ENCODE measurements at places on chromosomes 1 and 21.

DNA sequence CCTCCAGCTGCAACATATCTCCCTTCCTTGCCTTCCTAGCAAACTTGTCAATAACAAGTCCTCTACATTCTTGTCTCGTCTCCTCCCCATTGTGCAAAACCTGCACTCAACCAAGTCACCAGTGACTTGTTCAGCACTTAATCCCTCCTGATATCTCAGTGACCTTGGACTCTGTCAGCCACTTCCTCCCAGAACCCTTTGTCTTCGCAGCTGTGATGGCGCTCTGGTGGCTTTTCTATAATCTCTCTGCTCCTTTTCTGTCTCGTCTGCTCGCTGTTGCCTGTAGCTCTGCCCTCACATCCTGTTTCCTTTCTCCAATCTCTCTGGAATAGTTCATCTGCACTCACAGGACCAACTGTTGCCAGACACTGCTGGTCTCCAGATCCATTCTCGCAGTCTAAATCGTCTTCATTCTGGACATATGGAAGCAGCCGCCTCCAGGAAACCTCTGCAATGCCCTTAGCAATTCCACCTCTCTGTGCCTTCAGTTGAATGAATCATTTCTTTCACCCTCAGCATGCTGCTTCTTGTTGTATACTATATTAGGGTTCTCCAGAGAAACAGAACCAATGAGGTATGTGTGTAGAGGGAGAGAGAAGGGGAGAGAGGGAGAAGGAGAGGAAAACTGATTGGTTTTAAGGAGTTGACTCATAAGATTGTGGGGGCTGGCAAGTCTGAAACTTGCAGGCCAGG is 17.4 kb upstream of the IFNAR2 start:
- DNase-seq, result no peak

DNA sequence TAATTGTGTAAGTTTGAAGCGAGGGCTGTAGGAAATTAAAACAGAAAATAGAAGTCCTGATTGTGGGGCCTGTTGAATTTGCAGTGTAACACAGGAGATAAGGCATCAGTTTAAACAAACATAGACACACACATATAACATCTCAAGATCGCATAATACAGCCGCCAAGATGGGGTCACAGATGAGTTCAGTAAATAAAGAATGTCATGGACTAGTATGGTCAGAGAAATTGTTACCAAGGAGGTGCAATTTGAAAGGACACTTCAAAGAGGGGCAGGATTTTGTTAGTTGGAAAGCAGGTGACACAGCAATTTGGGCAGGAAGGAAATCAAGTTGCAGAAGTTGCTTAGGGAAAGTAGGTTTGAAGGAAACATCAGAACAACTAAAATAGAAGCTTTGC is 450.0 kb downstream of the USP25 start:
- no peak for DNase-seq

DNA sequence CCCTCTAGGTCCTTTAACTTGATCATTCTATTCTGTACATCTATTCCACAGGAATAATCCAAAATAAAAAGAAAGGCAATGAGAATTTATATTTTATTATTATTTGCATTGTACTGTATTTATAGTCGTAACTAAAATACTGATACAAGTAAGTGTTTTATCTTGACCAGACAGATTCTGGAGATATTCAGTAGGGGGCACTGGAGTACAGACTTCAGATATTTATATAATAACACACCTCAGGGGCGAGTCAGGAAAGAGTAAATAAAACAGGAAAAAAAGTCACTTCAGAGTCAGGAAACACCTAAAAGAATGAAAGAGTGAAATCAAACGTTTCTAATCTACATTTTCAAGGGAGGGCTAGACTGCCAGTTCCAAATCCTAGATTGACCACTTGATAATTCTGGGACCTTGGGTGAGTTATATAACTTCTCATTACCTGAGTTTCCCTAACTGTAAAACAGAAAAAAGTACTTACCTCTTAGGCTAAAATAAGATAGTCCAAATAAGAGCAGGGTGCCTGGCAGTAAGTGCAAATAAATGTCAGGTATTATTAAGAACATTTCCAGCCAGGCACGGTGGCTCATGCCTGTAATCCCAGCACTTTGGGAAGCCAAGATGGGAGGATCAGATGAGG is 31.1 kb upstream of the MTF1 start:
- no peak for DNase-seq

DNA sequence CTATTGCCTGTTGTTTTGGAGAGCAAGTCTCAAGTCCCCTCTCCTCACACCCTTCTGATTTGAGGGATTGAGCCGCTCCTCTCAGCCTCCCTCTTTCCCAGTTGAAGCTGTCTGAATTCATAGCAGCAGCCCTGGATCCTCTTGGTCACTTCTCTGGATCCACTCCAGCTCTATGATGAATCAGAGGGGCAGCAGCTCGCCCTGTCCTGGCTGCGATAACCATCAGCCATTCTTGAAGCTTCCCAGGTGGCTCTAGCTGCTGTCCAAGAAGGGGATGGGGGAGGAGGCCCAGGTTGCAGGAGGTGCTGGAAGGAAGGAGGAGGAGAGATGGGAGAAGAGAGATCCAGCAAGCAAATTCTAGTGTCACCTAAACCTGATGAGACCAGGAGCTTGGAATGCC is 31.3 kb downstream of the WNT4 start:
- no peak for DNase-seq

DNA sequence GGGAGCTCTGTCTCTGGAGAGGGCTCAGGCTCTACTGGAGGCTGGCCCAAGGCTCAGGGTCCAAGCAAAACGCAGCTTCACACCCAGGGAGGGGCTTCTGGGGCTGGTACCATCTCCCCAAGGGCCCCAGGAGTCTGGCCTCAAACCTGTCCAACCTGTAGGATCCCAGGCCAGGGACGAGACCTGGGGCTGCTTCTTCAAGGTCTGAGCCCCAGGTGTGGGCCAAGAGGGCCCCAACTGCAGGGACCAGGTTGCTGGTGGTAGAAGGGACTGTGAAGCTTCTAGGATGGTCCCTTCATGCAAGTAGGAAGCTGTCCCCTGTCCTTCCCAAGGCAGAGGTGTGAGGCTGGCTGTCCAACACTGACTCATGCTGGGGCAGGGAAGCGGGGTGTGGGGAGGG is 7.8 kb upstream of the MMEL1 start:
- DNase-seq, result no peak

DNA sequence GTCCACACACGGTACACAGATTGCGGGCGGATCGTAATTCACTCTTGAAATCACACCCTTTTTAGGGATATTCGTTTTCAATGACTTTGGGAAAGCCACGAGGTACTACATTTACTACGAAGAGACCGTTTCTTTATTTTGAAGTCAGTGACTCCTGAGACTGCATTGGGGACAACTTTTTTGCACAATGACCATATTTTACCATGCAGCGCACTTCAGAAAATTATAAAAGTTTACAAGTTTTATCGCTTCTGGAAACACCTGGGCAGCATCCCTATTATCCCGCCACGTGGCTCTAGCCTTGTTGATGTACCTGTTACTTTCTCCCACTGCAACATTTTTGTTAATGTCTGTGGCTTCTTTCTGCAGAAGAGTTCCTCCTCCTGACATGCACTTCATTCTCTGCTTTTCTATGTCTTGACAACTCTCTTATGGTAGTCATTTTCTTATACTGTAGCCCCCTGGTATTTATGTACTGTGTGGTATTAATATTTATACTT is 1.3 kb upstream of the AKT3 start:
- DNase-seq, result no peak

- DNase-seq, result no peak
These were observed 588.3 kb downstream of the LMO4 start for GRCh38 chr1:87916965-87917364.

DNA sequence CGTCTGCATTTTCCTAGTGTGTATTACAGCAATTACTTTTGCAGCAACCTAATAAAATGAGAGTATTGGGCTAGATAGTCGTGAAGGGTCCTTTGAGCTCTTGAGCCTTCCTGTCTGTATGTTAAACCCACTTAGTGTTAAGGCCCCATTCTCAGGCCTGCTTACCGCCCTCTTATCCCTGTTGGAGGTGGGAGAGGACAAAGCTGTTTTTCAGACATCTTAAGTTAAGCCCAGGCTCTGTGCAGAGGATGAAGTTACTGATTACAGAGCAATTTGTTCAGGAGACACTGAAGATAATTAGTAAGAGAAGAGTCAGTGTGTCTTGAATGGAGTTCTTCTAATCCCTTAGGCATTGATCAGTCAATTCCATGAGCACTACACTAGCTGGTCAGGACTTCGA is 114.6 kb downstream of the UCK2 start:
- DNase-seq, result no peak

DNA sequence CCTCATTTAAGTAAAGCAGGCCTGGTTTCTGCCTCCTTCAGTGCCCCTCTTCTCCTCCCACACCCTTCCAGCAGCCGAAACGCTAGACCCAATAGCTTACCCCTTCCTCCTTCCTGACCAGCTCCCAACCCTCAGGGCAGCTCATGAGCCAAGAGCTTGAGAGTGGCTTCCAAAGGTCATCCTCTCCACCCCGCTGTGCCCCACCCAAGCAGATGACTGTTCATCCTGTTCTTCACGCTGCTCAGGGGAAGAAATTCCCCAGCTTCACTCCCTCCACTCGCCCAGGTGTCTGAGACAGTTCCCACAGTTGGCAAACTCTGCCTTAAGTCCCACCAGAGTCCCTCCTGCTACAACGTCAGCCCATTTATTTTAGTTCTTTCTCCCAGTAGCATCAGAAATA is 23.4 kb downstream of the ARHGEF19 start:
- no peak for DNase-seq

- no peak for DNase-seq
These were observed 22.7 kb upstream of the SFT2D2 start for GRCh38 chr1:168202941-168203654.

DNA sequence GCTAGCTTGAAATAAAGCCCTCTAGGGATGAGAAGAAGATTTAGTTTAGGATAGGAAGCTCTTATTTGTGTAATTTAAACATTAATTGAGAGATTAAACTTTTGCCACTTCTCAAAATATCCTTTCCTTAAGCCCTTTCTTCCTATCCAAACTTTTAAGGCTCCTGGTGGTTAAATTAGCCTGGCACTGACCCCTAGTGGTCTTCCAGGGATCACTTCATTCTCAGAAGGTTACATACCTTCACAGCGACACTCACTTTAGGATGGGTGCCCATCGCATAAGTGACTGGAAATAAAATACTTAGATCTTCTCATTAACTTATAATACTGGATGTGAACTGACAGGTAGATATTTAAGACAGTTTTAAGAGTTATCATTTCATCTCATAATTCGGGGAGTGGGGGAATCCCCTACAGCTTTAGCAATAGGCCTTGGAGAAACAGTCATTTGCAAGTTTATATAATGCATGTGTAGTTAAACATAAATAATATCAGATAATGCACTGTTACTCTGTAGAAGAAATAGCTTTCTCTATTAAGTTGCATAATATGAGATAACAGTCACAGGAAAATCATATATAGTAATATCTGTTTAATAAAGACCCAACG is 7.4 kb downstream of the LHX9 start:
- no peak for DNase-seq

DNA sequence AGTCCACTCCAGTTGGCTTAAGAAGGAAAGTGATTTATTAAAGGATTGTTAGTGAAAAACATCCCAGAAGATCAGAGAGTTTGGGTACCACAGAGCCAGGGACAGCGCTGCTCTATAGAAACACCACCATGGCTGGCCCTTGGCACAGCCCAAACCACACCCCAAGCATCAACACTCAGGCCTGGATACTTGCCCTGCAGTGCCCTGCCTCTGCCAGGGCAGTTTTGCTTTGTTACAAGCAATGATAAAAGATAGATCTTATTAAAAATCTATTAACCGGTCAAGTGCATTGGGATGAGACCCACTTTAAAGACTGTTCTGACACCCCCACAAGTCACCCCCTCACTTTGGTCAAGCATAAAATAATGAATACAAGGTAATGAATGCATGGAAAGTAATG is 56.6 kb downstream of the KIF21B start:
- no peak for DNase-seq

GRCh38 chr1:246647513-246647912 is 76.7 kb upstream of the SCCPDH start:
- DNase-seq, result no peak

GRCh38 chr1:180926164-180926981 is 13.7 kb downstream of the KIAA1614 start:
- peak; percentile 55 for DNase-seq

- DNase-seq, result no peak
These were observed 23.9 kb downstream of the MEF2D start for GRCh38 chr1:156476501-156477298.

DNA sequence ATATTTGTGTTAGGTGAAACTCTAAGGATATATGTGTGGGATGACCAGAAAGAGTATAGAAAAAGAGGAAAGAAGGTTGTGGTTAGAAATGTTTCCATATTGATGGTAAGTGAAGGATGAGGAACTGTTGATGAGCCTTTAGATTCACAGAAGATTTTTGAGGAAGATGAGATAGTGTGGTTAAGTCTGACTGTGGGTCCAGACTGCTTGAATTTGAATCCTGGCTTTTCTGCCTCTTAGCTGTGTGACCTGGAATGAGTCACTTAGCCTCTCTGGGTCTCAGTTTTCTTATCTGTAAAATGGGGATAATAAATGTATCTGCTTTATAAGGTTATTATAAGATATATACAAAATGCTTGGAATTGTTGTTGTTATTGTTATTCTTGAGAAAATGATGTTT is 27.5 kb downstream of the RGL1 start:
- DNase-seq, result no peak

GRCh38 chr1:17209430-17209829 is 4.5 kb downstream of the PADI1 start:
- DNase-seq, result no peak

DNA sequence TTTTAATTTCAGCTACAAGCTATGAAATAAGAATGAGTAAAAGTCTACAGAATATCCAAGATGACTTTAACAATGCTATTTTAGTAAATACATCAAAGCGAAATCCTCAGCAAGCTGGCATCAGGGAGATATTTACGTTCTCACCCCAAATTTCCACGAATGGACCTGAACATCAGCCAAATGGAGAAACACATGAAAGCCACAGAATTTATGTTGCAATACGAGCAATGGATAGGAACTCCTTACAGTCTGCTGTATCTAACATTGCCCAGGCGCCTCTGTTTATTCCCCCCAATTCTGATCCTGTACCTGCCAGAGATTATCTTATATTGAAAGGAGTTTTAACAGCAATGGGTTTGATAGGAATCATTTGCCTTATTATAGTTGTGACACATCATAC is 13.7 kb upstream of the CLCA1 start:
- DNase-seq, result no peak

DNA sequence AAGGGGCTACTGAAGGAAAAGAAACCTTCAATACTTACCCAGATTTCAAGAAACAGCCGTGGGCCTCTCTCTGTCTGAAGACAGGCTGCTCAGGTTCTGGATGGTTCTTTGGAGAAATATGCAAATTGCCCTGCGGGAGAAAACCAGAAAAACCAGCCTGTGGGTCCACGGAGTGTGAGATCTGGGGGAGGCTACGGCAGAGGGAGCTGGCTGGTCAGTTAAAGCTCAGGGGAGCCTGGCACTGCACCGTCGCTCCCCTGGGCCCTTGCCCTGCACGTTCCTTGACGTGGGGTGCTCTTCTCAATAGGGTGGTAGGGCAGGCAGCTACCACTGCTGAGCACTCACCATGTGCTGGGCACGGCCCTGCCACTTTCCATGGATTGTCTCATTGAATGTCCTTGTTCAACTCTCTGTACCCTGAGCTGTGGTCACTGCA is 12.7 kb downstream of the TMCO4 start:
- no peak for DNase-seq

- no peak for DNase-seq
These were observed 71.9 kb downstream of the NTMT2 start for GRCh38 chr1:170217517-170218256.

- no peak for DNase-seq
These were observed 44.1 kb upstream of the BCL10 start for GRCh38 chr1:85320371-85321131.

All from forelimb muscle (tissue), 1 donor.